ENCODE measurements at places on chromosomes 4 and X. TPM values are rescaled to one million over a fixed set of nuclear protein-coding genes. Genes with fewer than 3 reads are reported as not detected.

The ELF4 gene
- 7.4 TPM for polyA plus RNA-seq

GRCh38 chr4:161650812-161651211, 513.0 kb downstream of the FSTL5 start:
- no peak overlapping the region for H3K4me3 ChIP-seq
- no peaks in the 10 kb centered on the region for H3K4me1 ChIP-seq
- H3K27me3 ChIP-seq: no peaks in the 10 kb centered on the region
- no peak overlapping the region for H3K27ac ChIP-seq
- no peak for DNase-seq

- no peak overlapping the region for H3K4me3 ChIP-seq
- no peak overlapping the region for H3K27ac ChIP-seq
- no peaks in the 10 kb centered on the region for H3K4me1 ChIP-seq
- no peaks in the 10 kb centered on the region for H3K36me3 ChIP-seq
- no peak for DNase-seq
- H3K27me3 ChIP-seq: no peaks in the 10 kb centered on the region
Observed at GRCh38 chrX:11889791-11890190, 131.8 kb downstream of the MSL3 start.

GRCh38 chr4:151677193-151677592, 83.6 kb downstream of the GATB start:
- H3K4me3 ChIP-seq: no peak overlapping the region
- no peaks in the 10 kb centered on the region for H3K27me3 ChIP-seq
- no peaks in the 10 kb centered on the region for H3K36me3 ChIP-seq
- no peak for DNase-seq

- H3K4me1 ChIP-seq: no peaks in the 10 kb centered on the region
- no peak for DNase-seq
- no peak overlapping the region for H3K4me3 ChIP-seq
- H3K27ac ChIP-seq: no peak overlapping the region
Observed at GRCh38 chr4:181468451-181468850, 774.8 kb upstream of the TENM3 start.

DNA sequence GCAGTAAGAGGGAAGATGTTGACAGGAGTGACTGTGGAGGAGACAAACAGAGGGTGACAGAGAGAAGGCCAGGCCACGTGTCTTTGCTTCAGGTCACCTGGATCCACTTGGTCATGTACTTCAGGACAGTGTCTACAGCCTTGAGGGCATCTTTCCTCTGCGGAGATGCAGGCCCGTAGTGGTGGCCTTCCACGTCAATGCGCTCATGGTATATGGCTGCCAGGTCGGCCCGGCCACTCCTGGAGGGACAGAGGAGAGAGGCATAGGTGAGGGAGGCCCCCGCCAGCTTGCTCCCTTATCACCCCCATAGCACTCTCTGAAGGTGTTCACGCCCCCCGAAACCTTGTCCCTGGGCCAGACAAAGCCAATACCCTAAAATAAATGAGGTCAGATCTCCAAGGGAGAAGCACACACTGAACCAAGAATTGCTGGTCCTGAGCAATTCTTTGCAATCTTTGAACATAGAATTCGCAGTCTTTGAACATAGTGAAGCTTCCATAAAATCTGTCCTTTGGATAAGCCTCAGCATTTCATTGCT, 99.9 kb downstream of the ENPP6 start:
- H3K4me1 ChIP-seq: no peaks in the 10 kb centered on the region
- H3K36me3 ChIP-seq: no peaks in the 10 kb centered on the region
- H3K27me3 ChIP-seq: no peaks in the 10 kb centered on the region
- no peak overlapping the region for H3K27ac ChIP-seq

All from CD4-positive, alpha-beta memory T cell (primary cell).